Osteocyte (in vitro differentiated cells): ENCODE measurements at places on chromosomes 12 and 14.

- no peak for DNase-seq
Measured at GRCh38 chr12:75528272-75528671, 16.9 kb upstream of the KRR1 start.

GRCh38 chr12:98208816-98209215, 306.6 kb upstream of the TMPO start:
- DNase-seq = no peak

DNA sequence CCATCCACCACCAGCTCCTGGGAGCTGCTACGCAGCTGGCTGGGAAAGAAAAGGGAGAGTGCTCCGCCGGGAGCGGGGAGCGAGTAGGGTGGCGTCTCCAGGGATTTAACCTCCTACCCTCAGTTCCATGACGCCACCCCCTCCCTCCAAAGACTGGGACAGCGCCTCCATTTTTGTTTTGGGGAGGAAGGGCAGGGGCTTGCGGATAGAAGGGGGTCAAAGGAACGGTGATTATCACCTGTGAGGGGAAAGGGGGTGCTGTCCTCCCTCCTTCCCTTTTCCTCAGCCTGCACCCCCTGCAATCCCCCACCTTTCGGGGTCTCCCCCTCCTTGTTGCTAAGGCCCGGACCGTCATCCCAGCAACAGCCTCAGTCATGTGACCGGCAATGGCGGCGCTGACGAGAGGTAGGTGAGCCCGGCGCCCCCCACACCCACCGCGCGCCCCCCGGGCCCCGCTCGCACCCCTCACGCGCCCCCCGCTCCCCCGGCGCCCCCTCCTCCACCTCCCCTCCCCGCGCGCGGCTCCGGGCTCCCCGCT, at the start of gene DTX3:
DTX3 (plus strand) TSS at position 371 of the 538 bp plus-strand sequence. CDS start 1,694 bp downstream, outside the sequence.
- no peak for DNase-seq

GRCh38 chr12:92930421-92930820, 1.3 kb upstream of the EEA1 start:
- DNase-seq = no peak

DNA sequence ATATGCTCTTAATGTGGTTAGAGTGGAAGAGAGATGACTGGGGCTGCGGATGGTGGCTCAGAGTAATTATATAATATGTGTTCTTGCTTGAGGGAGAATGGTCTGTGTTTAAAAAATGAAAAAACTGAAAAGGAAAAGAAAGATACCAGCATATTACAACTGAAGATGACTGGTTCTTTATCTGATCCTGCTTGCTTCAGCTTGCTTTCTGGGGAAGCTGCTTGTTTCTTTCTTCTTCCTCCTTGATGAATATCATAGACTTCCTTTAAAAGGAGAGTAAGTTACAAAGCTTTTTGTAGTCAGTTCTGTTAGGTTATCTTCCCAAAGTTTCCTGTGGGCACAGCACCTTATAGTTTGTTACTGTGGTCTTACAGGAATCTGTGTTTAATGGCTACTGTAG, 210.9 kb downstream of the ERC1 start:
- no peak for DNase-seq

DNA sequence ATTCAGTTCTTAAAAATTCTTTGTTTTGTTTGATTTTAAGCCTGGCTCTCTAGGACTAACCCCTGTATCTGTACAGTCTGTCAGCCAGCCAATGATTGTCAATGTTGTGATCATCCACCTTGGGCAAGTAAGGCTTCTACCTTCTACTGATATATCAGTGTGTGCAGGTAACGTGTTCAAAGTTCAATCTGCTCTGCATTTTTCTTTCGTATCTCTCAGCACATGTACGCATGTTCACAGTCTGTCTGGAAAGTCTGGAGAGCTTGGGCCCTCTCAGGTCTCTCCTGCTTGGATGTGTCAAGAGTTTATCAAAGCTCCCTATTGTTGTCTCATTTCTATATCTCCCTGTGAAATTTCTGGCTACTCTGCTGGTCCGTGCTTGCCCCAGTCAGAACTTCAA, 138.6 kb upstream of the VRK1 start:
- DNase-seq = peak; percentile 25

DNA sequence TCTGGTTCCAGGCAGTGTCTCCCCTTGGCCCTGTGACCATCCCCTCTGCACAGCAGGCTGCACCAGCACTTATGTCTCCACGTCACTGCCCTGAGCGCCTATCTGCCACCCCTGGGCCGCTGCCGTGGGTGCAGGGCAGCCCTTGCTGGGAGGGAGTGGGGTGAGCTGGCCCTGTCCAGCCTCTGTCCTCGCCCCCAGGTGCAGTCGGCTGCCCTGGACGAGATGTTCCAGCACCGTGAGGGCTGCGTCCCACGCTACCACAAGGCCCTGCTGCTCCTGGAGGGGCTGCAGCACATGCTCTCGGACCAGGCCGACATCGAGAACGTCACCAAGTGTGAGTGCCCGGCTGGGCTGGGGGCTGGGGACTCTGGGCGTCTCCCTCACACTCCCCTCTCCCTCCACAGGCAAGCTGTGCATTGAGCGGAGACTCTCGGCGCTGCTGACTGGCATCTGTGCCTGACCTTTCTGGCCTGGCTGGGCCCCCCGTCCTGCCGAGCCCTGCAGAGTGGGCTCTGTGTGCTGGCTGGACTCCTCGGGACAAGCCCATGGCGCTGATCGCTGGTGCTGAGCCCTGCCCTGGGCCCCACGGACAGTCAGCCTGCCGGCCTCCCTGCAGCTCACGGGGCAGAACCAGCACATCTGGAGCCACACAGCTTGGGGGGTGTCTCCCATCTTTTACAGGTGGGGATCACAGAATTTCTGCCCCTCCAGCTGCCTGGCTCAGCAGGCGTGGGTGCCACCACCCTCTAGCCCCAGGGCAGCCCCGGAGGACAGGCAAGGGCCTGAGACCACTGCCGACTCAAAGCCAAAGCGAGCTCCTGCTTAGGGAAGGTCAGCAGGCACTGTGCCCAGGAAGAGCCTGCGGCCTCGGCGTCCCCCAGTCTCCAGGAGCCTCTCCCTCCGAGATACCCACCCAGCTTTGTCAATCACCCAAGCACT, 7.9 kb upstream of the PUS1 start:
- DNase-seq = no peak

DNA sequence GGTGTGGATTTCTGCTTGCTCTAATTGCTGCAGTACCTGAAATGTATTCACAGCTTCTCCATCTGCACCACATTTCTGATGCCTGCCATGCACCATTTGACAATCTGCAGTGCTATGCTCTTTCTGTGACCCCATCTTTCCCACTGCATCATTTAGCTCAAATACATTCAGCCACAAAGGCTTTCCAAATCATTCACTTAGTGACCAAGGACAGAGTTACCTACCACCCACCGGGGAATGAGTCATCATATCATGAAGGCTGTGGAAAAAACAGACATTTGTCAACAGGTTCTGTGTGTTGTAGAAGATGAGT, 465.5 kb upstream of the ATP2B1 start:
- no peak for DNase-seq

GRCh38 chr12:32134101-32134888, 27.6 kb downstream of the BICD1 start:
- no peak for DNase-seq

- no peak for DNase-seq
Measured at GRCh38 chr12:94998326-94998725, 5.2 kb downstream of the NDUFA12 start.

DNA sequence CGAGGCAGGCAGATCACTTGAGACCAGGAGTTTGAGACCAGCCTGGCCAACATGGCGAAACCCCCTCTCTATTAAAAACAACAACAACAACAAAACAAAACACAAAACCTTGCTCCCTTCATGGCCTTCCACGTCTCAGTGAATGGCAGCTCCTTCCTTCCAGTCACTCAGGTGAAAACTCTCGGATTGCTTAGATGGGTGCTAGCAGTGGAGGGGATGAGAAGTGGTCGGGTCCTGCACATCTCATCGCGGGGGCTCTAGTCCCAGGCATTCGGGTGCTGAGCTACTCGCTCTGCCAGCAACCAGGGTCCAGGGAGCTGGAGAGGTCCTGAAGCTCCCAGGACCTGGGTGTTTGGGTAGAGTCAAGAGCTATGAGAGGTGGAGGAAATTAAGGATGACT, 7.7 kb downstream of the SLC6A13 start:
- peak; percentile 64 for DNase-seq
